ENCODE measurements at places on chromosomes 1 and 21.

DNA sequence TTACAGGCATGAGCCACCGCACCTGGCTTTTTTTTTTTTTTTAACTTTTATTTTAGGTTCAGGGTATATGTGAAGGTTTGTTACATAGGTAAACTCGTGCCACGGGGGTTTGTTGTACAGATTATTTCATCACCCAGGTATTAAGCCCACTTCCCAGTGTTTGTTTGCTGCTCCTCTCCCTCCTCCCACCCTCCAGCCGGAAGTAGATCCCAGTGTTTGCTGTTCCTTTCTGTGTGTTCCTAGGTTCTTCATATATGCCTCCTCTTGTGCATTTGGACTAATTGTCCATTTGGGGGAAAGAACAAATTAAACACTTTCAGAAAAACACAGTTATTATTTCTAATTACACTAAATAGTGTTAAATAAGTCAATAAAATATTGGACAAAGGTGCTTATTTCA lies 1.1 kb upstream of the SLC2A7 start:
- DNase-seq, result no peak

GRCh38 chr1:203364094-203364801 lies 13.3 kb upstream of the FMOD start:
- DNase-seq, result no peak

DNA sequence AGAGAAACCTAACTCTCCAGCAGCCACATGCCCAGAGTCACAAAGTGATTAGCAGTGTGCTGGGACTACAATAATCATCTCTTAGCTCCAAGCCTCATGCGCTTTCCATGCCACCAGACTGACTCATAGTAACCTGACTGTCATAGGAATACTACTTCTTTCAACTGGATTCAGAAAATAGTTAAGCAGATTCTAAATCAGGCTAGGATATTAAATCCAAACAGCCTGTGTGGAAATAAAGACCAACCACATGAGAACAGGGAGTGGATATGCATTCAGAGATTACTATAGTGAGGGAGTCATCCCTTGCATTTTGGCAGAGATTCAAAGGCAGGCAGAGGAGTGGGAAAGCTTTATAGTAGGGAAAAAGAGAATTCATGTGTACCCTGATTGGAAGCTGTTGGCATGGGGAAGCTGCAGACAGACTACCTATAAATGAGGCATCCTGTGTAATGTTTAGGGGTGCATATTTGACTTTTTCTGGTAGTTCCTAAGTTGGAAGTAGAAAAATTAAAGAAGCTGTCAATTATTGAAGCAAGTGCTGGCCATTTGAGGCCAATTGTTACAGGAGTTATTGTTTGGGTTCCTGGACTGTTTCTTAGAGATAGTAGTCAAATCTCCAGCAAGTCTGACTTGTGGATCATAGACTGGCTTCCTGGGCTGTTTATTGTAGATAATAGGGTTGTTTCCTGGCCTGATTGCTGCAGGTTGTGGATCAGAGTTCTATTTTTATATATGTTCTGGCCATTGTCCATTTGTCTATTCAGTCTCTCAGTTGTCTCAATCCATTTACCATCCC lies 31.7 kb upstream of the DNAH14 start:
- no peak for DNase-seq

DNA sequence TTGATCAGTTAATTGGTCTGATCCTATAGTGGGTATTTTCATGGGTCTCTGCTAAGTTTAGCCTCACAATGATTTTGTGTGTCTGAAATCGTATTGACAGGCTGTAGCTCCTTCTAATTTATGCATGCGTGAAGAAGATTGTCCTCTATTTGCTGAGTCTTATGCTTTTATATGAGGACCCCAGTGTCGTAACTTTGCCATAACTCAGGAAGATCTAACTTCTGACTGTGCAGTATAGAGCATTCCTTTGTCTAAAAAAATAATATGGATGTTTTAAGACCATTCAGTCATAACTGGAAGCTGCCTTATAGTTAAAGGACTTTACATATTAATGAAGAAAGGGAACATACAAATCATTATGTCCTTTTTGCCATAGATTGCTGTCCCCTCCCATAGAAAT lies 73.3 kb downstream of the CAMTA1 start:
- DNase-seq, result no peak

- no peak for DNase-seq
These were observed 1.2 kb downstream of the GLIS1 start for GRCh38 chr1:53737648-53738204.

- no peak for DNase-seq
These were observed 10.7 kb downstream of the NEK7 start for GRCh38 chr1:198167436-198167934.

GRCh38 chr1:51575406-51576084 lies 41.3 kb upstream of the OSBPL9 start:
- no peak for DNase-seq

DNA sequence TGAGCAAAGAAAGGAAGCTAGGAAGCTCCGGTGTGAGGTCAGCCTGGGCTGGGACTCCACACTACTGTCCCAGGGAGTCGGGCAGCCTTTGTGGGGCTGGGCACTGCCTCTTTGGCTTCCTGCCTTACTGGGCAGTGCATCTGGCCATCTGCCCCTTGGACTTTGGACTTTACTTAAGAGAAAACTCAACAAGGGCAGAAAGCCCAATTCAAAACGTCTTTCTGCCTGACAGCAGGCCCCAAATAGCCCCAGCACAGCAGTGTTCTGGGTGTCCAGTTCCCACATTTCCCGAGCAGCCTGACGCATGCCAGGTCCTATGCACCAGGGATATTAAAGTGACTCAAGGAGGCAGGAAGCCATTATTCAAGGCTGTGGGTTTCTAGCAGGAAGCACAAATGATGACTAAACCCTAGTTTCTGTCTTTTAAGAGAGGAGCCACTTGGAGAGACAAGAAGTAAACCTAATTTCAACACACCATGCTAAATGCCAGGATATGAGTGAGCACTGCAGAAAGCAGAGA lies 37.9 kb upstream of the EDEM3 start:
- no peak for DNase-seq

GRCh38 chr1:155968670-155969069 lies 9.7 kb downstream of the ARHGEF2 start:
- DNase-seq, result no peak

DNA sequence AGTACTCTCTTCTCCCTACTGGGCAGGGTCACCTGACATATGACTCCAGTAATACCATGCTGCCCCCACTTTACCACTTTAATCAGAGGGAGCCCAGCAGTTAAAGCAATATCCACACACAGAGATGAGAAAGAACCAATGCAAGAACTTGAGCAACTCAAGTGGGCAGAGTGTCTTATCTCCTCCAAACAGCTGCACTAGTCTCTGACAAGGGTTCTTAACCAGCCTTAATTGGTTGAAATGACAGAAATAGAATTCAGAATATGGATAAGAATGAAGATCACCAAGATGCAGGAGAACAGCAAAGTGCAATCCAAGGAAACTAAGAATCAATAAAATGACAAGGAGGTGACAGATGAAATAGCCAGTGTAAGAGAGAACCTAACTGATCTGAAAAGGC lies 91.0 kb downstream of the KCNT2 start:
- no peak for DNase-seq

DNA sequence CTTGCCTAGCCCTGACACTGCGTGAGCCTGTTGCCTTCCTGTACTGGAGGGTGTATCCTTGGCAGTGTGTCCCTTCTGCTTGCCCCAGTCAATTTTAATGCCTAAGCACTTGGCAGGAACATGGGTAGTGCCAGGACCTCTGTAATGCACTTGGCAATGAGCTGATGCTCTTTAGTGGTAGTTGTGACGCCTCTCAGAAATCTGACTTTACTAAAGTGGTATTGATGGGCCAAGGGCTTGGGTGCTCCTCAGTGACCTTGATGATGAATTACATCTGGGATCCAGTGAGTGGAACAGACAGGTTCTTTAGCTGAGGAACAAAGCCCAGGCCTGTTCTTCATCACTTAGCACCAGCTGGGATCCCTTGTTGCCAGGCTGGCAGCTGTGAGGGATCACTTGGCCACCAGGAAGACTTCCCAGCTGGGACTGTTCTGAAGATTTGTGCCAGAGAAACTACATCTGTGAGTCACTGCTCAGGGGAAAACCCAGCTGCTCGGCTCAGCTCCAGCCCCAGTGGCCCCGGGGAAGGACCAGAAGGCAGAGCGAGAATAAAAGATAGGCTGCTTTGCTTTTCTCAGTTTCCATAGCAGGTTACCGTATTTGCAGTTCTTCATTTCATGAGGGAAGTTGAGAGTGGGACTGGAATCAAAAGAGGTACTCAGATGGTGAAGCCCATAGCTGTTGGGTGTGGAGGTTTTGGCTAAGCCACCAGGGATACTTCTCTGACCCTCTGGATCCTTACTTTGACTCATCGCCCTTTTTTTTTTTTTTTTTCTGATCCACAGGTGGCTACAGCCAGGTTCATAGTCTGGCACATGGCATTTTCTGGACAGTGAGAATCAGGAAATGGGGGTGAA lies 28.5 kb upstream of the KCNA2 start:
- peak; percentile 33 for DNase-seq

DNA sequence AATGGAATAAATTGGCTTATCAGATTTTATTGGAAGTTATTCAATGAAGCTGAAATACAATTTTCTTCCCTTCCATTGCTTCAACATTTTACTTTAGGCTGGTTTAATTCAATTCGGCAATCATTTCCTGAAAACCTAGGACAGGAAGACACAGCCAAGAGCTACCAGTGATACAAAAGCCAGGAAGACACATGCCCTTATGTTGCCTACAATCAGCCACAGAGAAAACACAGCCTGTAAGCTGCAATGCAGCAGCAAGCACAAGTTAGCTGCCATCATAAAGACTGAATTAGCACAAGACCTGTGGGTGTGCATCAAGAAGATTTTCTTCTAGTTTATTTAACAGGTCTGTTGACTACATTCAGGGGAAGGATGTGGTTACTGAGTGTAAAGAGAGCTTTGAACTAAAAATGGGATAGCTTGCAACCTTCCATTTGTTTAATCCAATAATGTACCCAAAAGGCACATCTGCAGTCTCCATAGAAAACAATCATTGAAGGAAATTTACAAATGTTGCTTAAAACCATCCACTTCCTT lies 193.8 kb downstream of the KCNH1 start:
- DNase-seq, result no peak

DNA sequence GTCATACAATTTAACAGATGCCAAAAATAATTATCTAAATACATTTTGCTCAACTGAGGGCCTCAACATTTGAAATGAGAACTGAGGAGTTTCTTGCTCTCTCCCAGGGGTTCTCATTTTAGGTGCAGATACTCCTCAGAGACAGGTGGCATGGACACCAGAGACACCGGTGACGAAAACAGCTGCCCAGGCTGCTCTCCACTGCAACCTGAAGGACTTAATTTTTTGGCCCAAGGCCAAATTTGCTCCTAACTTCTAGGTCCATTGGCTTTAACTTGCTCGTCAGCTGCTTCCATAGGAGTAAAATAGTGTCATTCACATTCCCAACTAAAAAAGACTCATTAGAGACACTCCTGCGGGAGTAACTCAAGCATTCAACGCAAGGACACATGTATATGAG lies 87.0 kb downstream of the NRIP1 start:
- DNase-seq, result no peak

DNA sequence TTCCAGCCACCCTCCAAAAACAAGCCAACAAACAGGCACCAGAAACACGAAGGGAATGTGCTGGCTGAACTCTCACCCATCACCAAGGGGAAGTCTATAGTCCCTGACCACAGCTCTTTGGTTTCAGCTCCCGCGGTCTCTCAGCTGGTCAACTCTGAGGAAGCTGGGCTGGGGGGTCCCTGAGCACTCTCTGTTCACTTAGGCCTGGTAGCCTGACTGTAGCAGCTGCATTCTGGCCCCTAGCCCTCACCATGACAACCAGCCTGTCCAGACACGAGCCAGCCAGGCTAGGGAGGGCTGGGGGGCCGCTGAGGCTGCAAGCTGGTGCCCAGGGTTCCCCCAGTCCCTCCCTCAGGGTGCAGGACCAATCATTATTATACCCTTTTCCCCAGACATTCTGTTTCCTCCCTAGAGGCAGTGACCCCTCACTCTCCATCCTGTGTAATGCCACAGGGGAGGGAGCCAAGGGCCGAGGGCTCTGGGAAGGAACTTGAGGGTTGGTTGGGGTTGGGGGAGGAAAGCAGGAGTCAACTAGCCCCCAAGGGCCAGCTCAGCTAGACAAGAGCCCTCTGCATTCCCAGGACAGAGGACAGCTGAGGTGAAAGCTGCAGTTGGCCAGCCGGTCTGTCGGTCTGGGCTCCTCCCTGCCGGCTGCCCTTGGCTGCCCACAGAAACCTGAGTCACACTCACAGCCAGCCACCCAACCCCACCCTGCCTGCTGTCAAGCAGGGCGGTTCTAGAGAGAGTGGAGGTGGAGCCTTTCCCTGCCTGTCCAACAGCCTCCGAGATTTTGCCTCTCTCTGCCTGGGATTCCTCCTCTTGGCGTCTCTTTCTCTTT lies 1.2 kb upstream of the TRAPPC3 start:
- DNase-seq, result peak; percentile 52

- DNase-seq, result no peak
These were observed 38.3 kb upstream of the BACH1 start for GRCh38 chr21:29260461-29260860.

- no peak for DNase-seq
These were observed 1.4 kb downstream of the EIF4G3 start for GRCh38 chr1:21175324-21175669.

- no peak for DNase-seq
These were observed 408.5 kb downstream of the PTPRU start for GRCh38 chr1:29644812-29645211.

- DNase-seq, result no peak
These were observed 8.3 kb upstream of the NVL start for GRCh38 chr1:224338150-224338838.

DNA sequence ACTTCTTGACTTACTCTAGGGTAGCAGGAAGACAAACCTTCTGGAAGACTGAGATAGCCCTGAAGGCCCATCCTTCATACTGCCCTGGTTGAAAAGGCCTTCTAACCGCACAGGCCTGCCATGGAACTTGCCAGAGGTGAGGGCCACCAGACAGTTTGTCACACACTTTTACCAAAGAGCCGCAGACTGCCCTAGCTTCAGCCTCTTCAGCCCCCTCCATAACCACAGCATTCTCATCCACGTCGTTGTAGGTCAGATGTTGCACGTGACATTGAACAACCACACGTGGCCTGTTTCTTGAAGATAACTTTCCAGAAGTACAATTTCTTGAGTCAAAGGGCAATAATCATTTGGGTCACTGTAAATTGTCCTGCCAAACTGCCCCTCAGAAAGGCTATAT lies 18.9 kb downstream of the ZNF362 start:
- no peak for DNase-seq

Measured in stimulated activated CD8-positive, alpha-beta memory T cell treated with anti-CD3 and anti-CD28 coated beads, Interleukin-2, amount 100 ng/mL, for 1 hour (primary cell).